Activated CD4-positive, alpha-beta T cell treated with anti-CD3 and anti-CD28 coated beads, Interleukin-2, amount 10 ng/mL, durations not matched to agents 7 days and 5 days (primary cell): ENCODE measurements at places on chromosomes 16 and 17.

DNA sequence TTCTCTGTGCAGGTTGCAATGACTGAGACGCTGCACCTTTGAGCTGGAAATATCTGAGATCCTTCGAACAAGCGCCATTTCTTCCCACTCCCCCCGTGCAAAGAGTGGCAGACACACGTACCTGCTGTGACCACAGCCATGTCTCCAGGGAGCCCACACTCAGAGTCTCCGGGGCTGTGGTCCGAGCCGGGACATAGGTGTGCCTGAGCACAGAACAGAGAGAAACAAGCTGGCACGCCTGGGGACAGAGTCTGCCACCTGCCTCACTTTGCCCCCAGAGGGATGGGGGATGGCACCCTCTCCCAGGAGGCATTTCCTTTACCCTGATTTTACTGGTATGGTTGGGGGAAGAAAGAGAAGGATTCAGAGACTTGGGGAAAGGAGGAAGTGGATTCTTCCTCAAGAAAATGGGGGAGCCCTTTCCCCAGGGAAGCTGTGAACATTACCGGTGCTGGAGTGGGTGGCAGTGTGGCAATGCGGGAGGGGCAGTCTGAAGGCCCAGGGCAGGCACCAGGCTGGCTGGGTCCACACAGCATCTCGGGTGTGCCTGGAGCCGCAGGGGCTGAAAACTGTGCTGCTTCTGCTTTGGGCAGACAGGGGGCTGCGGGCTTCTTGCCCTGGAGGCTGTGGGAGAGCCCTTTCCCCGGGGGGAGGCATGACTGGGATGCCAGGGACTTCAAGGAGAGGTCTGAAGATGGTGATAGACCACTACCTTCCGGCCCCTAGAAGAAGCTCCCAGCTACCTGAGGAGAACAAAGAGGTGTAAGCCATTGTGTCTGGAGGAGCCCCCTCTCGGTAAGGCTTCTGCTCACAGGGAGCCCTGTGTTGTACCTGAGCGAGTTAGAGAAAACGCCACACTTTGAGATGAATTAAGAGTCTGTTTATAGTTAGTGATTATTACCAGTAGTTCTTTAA, 6.6 kb upstream of the PIK3R6 start:
- no peak for DNase-seq

DNA sequence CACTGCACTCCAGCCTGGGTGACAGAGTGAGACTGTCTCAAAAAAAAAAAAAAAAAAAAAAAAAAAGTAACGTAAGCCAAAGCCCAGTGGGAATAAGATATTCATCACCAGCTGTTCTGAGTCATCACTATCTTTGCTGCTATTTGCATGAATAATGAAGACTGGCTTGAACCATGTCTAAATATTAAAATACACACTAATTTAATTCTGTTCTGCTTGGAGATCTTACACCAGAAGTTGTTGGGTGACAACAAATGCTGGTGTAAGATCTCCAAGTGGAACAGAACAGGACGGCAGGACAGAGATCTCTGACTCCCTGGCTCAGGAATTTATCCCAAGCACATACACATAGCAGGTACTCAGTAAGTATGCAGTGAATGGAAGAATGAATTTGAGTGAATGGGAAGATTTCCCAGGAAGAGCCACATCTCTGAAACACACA, 19.6 kb downstream of the DNAH17 start:
- no peak for DNase-seq

DNA sequence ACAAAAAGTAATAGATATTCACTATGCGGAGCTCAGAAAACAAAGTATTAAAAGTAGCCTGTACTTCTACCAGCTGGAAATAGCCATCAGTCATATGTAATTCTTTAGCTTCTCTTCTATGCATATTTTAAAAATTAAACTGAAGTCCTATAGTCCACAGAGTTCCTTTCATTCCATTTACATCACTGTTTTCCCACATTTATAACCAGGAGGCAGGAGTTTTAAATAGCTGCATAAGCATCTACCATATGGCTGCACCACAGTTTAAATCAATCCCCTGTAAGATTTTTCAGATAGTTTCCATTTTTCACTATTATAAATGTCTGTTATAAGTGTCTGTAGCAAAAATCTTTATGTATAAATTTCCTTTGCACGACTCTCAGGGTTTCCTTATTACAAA, 45.1 kb downstream of the ZFHX3 start:
- DNase-seq, result no peak

DNA sequence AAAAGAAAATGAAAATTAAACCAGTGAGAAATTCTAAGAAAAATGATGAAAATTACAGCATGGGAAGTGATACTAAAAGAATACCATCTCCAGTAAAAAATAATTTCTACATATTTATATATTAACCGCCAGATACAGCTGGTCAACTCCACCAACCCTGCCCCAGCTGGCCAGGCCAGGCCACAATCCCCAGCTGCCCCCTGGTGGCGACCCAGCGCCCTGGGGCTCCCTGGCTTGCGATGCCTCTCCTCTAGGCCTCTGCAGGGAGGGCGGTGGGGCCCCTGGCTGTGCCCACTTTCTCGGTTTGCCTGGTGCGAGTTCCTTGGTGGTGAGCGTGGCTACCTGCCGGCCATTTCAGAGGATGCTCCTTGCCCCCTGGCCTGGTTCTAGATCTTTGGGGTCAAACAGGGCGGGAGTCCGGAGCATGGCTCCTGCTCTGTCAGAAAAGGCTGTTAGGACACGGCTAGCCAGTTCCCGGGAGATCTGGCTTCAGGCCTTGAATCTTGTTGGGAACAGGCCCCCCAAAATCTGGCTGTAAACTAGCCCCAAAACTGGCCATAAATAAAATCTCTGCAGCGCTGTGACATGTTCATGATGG, 14.5 kb downstream of the GLIS2 start:
- DNase-seq, result peak; percentile 76

DNA sequence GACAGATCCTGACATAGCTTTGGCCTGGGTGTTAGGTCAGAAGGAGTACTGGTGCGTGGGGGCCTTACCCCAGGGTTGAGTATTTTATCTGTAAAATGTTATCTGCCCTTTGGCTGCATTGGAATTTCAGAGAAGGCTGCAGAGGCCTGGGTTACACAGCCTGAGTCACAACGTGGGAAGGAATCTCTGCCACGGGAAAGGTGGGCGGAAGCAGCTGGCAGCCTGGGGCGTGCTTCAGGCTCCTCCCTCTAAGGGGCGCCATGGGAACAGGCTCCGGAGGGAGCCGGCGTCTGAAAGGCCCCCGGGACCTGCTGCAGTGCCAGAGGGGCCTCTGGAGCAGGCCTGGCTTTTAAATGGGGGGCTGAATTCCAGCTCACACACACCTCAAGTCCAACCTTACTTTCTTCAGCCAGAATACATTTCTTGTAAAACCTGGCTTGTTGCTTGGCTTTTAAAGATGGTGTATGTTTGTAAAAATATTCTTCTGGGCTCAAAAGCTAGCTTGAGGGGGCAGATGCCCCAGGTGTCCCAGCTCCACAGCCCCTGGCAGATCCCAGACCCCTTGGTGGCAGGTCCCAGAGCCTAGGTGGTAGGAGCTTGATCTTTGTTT, 142.2 kb downstream of the RAB11FIP4 start:
- no peak for DNase-seq

DNA sequence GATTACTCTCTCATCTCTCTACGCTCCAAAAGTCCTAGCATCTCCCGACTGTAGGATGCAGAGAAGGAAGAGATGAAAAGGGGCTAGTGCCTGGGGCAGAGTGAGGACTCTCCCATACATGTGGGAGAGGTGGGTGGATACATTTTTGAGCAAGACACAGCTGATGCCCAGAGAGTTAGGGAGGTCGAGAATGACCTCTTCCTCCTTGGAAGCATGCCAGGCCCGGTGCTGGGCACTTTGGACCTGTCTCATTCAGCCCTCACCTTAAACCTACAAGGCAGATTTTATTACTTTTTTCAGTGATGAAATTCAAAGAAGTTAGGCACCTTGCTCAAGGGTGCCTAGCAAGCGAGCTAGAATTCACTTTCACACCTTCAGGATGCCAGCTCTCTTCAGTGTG, 38.2 kb downstream of the WSCD1 start:
- DNase-seq, result no peak

GRCh38 chr17:52157603-52158449, 688 bp downstream of the CA10 start:
- no peak for DNase-seq

DNA sequence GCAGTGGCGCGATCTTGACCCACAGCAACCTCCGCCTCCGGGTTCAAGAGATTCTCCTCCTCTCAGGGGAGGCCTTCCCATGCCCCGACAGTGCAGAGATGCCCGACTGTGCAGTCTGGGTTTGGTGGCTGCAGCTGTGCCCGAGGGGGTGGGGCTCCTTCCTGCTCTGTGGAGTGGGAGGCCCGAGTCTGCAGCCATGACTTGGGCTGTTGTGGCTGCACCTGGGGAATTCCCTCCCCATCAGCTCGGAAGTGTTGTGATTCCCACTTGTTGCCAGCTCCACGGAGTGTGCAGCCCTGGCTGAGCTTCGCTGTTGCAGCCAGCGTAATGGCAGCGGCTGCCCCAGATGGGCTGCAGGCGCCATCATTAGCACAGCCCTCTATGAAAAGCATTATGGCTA, 66.4 kb upstream of the SMIM36 start:
- DNase-seq, result peak; percentile 9

GRCh38 chr17:45316434-45317110, at the start of gene MAP3K14:
TSS of gene MAP3K14 (minus strand) at chr17:45317020. CDS start at chr17:45290745, 26,275 bp downstream.
- DNase-seq, result peak; percentile 67

- DNase-seq, result no peak
These were observed 7.1 kb upstream of the BAHCC1 start for GRCh38 chr17:81388091-81388611.

GRCh38 chr17:40447806-40448205, 4.6 kb downstream of the IGFBP4 start:
- DNase-seq, result no peak

DNA sequence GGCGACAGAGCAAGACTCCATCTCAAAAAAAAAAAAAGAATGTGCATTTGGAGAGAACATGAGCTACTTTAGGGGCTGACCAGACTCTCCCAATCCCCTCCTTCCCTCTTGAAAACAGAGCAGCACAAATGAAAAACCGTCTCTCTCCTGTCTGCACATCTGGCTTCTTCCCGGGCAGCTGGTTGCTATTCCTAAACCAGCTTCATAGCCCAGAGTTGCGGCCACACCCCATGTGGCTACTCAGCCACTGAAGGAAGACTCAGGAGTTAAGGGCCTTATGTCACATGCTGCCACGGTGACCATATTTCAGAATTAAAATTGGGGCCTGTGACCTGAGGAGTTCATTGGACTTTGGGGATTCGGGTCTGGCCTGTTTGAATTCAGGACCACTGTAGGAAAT, 48.3 kb downstream of the KATNIP start:
- no peak for DNase-seq

- no peak for DNase-seq
These were observed at the start of gene JPH3 for GRCh38 chr16:87602001-87602775. TSS of gene JPH3 (plus strand) at chr16:87602508. CDS start at chr16:87603147, 639 bp downstream.

GRCh38 chr17:8405499-8406016, 7.9 kb upstream of the RNF222 start:
- no peak for DNase-seq

GRCh38 chr16:85461022-85461813, 151.9 kb upstream of the GSE1 start:
- no peak for DNase-seq

DNA sequence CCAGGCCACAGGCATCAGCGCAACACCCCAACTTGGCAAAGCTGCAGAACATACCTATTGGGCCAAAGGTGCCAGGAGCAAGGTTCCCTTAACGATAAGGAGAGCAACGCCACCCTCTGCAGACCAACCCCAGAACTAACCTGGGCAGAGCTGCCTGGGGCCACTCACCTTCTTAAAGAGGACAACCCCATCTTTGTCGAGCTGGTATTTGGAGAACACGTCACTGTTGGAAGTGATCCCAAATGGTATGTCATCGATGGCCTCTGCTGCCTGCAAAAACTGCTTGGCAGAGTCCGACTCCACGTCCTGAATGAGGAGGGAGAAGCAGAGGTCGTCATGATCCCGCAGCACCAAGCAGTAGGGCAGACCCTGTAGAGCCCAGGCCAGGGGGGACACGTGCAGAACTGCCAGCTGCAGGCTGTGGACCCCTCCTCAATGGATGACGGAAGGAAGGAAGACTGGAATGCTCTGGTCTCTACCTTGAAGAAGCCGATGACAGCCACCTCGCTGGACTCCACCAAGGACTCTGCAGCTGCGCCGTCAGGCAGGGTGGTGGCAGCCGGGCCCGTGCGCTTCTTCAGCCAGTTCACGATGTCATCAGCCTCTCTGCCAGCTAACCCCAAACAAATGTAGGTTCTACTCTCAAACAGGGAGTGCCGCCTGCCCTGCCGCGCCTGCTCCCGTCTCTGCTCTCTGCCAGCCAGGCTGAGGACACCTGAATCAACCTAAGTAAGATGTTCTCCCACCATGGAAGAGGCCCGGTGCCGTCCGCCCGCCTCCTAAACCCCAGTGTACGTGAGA, 5.2 kb downstream of the P4HB start:
- DNase-seq, result no peak

- no peak for DNase-seq
These were observed 74.7 kb downstream of the RPA1 start for GRCh38 chr17:1904273-1905182.

- DNase-seq, result no peak
These were observed 393 bp downstream of the PSMC3IP start for GRCh38 chr17:42577140-42577531.

DNA sequence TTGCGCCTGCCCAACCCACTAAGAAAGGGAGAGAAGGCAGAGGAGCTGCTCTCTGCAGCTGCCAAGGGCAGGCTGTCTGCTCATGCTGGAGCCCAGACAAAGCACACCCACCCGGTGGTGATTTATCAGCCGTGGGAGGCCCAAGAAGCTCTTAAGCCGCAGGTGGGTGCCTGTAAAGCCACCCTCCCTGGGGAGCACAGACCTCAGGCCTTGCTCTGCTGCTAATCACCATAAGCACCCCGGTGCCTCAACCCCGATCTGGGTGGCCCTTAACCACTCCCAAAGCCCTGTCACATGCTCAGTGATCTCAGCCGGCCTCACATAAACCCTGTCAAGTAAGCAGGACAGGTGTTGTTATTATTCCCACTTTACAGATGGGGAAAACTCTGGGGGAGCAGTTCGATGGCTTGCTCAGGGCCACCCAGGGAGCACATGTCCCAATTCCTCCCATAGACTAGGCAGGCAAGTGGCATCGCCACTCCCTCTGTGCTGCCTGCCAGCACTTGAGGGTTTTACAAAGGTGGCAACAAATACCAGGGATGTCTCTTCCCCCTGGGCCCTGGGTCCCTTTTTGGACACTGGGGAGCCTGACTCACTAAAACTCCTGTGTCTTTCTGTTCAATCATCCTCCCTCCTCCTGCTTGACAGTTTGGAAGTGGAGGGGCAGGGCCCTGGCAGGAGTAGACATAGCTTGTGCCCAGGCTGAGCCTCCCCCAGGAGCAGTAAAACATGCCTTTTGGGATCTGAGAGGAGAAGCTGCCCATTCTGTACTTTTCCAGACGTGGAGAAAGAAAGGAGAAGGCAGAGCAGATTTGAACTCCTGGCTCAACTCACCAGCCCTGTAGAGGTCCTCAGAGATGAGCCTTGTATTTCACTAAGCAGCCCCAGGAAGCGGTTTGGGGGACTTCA, 299.3 kb downstream of the SOX9 start:
- DNase-seq, result no peak
